ENCODE measurements at places on chromosomes 7 and 10.

- no peak for DNase-seq
Measured at GRCh38 chr10:114504769-114505579, 100.7 kb upstream of the AFAP1L2 start.

GRCh38 chr10:104449391-104449790, 95.8 kb downstream of the CFAP58 start:
- DNase-seq = no peak

GRCh38 chr10:122301055-122301810, 30.1 kb downstream of the BTBD16 start:
- no peak for DNase-seq

DNA sequence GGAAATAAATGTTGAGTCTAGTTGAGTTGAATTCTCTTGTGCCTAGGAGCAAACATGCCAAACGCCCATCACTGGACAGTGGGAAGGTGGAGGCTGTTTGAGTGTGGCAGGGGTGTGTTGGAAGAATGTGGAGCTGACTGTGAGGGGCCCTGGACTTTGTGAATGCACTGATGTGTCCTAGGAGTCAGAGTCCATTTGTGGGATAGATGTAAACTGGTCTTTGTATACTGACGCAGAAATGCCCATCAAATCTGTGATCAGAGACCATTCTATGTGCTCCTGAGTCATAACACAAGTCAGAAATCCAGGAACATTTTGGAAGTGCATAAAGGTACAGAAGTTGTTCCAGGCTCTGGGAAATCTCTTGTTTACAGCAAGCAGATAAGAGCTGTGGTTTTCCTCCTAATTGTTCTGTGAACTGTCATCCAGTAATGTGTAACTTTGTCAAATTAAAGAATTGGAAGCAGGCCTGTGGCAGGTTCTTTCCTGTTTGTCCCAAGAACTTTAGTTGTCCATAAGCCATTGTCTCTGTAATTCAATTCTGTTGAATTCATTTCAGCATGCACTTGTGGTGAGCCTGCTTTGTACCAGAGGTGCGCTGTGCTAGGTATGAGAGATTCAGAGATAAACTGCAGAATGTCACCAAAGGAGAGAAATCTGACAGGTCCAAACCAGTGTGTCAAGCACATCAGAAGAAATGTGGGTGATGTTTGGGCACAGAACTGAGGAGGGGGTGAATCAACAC, 7.6 kb downstream of the PRXL2A start:
- DNase-seq = no peak

GRCh38 chr10:5199398-5199797, 2.8 kb downstream of the AKR1C4 start:
- DNase-seq = no peak

DNA sequence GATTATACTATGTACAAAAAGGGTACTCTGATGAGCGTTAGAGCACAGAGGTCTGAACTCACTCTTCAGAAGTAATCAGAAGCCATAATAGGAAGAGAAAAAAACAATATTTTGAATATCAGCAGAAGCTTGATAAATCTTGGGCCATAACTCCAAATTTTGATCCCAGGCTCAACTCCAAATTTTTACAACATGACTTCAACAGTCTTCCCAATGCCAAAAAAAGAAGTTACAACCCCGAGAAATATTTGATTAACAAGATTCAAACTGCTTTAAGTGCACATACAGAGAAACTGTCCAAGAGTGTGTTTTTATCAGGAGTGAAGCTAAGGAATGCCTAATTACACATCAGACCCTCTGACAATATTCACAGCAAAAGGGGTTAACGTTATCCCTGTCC, 7.5 kb downstream of the MPP7 start:
- DNase-seq = no peak

- no peak for DNase-seq
Measured at GRCh38 chr10:15783941-15784636, 64.4 kb upstream of the ITGA8 start.

GRCh38 chr10:61010863-61011262, 66.9 kb upstream of the RHOBTB1 start:
- DNase-seq = no peak

GRCh38 chr10:34522546-34522945, 292.6 kb downstream of the PARD3 start:
- DNase-seq = peak; percentile 21

DNA sequence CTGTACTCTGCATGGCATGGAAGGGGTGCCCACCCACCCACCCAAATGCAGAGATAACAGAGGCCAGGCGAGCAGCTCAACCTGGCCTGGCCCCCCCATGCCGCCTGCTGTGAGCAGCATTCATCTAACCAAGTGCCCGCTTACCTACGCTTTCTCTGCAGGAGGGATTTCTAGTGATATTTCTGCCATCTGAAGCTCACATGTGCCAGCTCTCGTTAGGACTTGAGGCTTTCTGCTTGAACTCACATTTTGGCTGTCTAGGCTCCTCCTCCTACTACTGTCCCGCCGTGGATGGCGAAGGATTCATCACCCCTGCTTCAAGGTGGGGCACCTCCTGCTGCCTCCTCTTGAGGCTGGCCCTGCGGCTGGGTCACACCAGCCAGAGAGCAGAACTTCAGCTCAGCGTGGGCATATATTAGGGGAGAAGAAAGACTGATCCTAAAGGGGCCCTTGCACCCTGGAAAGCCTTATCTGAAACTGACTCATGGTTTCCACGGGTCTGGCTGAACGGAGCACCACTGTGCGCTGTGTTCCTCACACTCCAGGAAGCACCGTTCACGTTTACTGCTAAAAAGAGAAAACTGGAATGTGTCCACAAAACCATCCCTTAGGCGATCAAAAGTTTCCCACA, 45.5 kb downstream of the CTBP2 start:
- DNase-seq = no peak

GRCh38 chr10:36888925-36889573, 236.3 kb upstream of the ANKRD30A start:
- no peak for DNase-seq

- no peak for DNase-seq
Measured at GRCh38 chr7:78220754-78221153, 422.2 kb downstream of the PHTF2 start.

- DNase-seq = no peak
Measured at GRCh38 chr10:133141958-133142340, 18.1 kb upstream of the KNDC1 start.

DNA sequence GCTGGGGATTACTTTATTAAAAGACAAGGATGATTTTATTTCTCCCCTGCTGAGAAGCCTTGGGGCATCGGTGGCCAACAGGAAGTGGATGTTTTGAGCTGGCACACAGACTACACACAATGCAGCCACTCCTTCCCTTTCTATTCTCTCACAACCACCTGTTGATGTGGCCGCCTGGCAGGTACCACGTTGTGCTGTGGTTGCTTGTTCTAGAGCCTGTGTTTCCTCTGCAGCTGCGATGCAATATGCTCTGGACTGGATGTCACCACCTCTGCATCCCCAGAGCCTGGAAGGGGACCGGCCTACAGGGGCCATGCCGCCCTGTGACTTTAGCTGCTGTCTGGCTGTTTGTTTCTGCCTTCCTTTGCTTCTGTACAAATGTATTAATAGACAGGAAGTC, 195.7 kb upstream of the CELF2 start:
- no peak for DNase-seq

GRCh38 chr7:57354679-57355338, 95.2 kb upstream of the ZNF716 start:
- no peak for DNase-seq

DNA sequence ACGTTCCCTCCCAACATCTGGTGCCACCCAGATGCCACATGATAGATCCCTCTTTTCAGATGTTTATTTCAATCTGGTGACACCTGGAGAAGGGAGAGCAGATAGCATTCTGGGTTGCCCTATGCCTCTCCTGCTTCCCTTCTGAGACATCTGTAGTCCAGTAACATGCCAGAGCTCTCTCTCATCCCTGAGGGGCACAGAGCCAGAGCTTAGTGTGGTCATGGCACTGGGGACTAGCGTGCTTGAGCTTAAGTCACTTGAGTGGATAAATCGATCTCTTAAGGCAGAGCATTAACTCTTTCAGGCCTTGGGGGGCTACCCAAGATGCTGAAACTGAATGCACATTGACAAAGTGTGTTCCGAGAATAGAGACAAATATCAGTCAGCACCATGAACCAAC, 47.9 kb downstream of the WNT2 start:
- DNase-seq = no peak

- DNase-seq = no peak
Measured at GRCh38 chr7:150994141-150994837, 3.5 kb downstream of the NOS3 start.

DNA sequence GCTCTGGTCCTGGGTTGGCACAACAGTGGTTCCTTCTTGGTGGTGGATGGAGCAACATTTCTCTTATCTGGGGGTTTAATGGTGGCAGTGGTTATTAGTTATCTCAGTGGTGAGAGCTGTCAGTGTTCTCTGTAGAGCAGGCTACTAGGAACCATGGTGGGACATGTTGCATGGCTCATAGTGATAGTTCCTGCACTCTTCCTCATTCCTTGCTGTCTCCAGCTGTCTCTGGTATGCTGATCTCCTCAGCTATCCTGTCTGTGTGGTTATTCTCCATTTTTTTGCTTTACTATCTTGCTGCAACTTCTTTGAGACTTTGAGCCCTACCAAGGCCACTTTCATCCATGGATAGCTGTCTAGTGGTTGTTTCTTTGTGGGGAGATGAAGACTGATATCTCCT, 44.0 kb downstream of the CCDC7 start:
- DNase-seq = no peak

- DNase-seq = no peak
Measured at GRCh38 chr7:157471259-157472125, 134.7 kb downstream of the DNAJB6 start.

DNA sequence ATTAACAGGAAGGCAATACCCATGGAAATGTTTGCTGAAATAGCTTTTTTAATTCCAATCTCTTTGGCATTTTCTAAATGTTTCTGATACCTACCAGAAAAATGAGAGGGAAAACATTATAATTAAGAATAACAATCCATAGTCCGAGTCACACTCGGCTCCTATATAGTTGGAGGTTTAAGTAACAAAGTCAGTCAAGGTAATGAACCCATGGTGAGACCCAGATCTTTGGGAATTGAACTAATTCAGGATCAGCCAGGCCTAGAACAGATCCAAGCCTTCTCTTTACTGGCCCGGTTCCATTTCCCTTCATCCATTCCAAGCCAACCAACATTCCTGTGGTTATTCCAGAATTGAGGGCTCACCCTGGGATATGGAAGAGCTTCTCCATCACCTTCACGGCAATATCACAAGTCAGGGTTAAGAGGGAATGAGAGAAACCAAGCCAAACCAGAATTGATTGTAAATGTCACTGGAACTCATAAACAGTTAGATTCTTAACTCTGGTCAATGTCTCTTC, 28.3 kb downstream of the ABCB4 start:
- DNase-seq = no peak
